ENCODE measurements at places on chromosomes 7 and 10. TPM values are rescaled to one million over a fixed set of nuclear protein-coding genes. Genes with fewer than 3 reads are reported as not detected.

DNA sequence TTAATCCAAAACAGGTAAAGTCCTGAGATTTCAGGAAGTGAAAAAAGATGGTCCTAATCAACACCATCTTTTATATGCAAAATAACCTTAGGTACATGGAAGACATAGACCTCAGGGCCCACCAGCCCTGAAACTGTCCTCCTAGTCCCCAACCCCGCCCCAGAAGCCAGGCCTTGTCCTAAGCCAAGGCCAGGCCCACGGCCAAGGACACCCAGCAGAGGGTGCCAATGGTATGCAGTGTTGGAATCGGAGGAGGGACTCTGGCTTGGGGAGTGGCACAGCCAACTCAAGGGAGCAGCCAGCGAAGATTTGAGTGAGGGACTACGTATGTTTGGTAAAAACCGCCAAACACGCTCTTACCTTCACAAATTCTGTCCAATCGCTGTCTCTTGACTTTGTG lies 96.7 kb downstream of the ZRANB1 start:
- no peak for DNase-seq

- DNase-seq: no peak
These were observed 109.2 kb downstream of the EVX1 start for GRCh38 chr7:27351786-27352185.

GRCh38 chr10:49746626-49747302 lies 15.4 kb downstream of the OGDHL start:
- DNase-seq: peak; percentile 86

GRCh38 chr7:29825775-29826529 lies 19.6 kb downstream of the WIPF3 start:
- no peak for DNase-seq

Gene GRID1
- total RNA-seq: 2.1 TPM
